NCI-H2171 (cell line): ENCODE measurements at places on chromosomes 12 and 14.

- DNase-seq, result no peak
Observed at GRCh38 chr14:64628940-64629408, 75.2 kb upstream of the PLEKHG3 start.

GRCh38 chr12:111404362-111405148, 1.2 kb upstream of the SH2B3 start:
- DNase-seq, result no peak

DNA sequence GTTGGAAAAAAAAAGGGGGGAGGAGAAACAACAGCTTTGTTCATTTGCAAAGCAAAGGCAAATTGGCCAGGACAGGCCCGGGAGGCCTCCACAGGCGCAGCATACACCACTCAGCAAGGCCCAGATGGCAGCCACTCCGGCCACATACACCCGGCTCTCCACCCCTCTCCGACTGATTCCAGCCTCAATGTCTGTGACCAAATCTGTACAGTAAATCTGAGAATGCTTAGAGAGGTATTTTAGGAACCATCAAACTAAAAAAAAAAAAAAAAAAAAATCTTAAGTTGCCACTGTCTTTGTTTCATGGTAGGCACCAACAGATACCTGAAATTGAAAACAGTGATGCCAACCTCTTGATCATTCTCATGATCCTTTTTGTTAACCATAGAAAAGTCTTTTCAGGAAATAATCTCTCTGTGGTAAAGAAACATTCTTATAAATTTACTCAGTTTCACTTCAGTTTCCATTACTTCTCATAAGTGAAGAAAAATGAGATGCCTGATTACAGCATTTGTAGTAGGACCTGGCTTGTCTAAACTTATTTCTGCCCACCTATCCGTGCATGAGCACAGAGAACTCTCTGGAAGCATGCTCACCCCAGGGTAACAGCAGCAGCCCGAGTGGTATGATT, 20.2 kb downstream of the VPS37B start:
- no peak for DNase-seq

GRCh38 chr12:121799842-121800693, 3.7 kb upstream of the SETD1B start:
- peak; percentile 53 for DNase-seq

DNA sequence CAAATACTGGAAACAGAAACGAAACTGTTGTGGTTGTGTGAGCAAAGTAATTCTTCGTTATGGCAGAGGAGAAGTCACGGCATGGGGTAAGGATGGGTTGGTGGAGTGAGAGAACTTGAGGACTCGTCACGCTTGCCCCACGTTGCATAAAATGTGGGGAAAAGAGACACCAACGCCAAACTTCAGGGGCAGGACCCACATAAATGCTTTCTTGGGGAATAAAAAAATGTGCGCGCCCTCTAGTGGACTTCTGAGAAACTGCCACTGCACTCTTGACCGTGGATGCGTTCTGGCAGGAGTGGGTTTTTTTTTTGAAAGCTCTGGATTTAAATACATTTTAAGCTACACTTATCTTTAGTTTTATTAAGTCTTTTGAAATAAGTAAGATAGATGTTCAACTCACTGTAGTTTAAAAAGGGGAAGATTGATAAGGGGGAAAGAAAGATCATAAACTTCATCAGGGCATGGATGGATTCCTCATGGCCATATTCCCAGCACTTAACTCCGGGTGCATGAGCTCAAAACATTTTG, 4.1 kb upstream of the IGF1 start:
- DNase-seq, result no peak

DNA sequence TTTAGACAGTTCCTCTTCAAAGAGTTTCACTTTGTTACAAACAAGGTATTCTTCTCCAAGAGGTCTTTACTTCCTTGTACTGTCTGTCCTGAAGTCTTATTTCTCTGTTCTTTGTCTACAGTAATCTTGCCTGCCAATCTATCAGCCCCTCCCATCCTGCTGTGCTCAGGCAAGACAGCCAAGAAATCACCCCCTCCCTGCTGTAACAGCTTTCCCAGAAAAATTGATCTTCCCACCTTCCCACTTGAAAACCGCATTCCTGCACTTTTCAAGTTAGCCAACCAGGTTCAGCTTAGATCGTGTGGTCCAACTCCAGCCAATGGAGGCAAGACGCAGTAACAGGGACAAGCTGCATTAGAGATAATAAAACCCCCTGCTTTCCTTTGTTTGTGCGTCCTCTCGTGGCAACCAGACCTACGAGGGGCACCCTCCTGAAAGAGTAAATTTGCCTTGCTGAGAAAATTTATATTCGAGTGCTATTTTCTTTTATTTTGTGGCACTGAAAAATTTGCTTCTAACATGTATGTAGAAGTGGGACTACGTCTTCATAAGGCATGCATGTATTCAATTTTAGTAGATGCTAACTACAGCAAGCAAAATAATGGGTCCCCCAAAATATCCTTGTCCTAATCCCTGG, 46.5 kb upstream of the ESR2 start:
- DNase-seq, result no peak

GRCh38 chr12:104167519-104168458, 29.8 kb upstream of the NFYB start:
- DNase-seq, result no peak

DNA sequence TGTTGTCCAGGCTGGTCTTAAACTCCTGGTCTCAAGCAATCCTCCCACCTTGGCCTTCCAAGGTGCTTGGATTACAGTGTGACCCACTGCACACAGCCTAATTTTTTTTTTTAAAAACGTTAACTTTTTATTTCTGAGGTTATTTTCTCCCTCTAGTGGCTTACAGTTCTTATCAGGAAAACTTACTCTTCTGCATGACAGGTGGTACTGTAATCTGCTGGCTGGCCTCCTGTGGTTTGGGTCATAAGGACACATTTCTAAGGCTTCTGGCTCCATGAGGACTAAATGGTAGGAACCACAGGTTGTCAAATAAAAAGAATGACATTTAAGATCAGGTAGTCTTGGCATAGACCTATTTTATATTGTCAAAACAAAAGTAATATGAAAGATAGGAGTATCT, 7.7 kb upstream of the NCKAP1L start:
- no peak for DNase-seq

GRCh38 chr12:6606331-6607131, 648 bp downstream of the CHD4 start:
- DNase-seq, result peak; percentile 78

DNA sequence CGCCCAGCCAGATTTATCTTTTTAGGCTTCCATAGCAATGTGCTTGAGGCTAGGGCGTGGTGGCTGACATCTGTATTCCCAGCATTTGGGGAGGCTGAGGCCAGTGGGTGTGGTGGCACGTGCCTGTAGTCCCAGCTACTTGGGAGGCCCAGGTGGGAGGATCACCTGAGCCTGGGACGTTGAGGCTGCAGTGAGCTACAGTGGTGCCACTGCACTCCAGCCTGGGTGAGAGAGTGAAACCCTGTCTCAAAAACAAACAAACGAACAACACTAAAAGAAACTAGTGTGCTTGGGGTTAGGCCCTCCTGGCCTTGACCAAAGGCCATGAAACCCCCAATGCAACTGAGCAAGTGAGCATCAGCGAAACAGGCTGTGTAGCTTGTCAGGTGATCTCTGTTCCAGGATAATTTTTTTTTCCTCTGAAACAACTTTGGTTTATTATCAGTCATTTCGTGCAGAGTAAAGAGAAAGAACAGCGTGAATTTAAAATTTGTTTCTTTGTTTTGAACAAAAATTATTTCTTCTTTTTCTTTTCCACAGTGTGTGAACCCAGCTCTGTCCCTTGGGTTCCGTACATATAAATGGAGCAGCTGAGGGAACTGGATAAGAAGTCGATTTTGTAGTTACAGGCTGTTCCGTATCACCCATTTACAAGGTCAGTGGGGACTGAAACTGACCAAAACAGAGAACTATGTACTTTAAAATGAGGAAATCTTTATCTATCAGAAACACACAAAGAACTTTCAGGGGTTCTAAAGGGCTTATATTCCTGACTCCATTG, 8.8 kb upstream of the TUBA1C start:
- DNase-seq, result no peak

GRCh38 chr12:8453021-8453513, 2.7 kb upstream of the CLEC6A start:
- no peak for DNase-seq

DNA sequence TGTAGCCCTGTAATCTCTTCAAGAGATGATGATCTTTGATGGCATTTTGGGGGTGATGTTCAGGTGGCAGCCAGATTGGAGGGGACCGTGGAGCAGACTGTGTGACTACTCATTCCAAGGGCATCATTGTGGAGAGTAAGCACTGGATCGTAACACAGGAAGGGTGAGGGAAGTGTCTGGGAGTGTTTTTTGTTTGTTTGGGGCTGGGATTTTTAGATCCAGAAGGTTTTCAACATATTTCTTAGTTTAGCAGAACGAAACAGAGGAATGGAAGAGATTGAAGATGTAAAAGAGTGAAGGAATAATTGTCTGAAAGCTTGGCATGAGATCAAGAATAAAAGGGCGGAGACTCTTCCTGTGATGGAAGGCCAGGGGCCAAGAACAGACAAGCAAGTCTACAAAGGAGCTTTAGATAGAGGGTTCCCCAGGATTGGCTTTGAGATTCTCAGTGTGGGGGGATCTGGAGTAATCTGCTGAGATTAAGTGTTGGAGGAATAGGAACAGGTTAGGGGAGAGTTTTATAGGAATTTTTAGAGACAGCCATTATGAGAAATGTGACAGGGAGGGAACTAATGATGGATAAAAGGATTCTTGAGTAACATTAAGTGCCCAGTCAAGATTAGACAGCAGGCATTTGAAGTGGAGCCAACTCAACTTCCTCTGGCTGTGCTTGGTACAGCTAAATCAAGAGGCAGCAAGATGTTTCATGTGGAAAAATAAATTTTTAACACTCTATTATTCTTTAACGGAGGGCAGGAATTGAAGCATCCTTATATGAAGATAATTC, 79.7 kb upstream of the REP15 start:
- DNase-seq, result no peak

- no peak for DNase-seq
Observed at GRCh38 chr12:75660107-75660530, 148.7 kb upstream of the KRR1 start.

GRCh38 chr12:29711381-29711780, 72.4 kb downstream of the TMTC1 start:
- DNase-seq, result no peak

GRCh38 chr14:106209755-106210154, 683.4 kb downstream of the TMEM121 start:
- DNase-seq, result no peak

DNA sequence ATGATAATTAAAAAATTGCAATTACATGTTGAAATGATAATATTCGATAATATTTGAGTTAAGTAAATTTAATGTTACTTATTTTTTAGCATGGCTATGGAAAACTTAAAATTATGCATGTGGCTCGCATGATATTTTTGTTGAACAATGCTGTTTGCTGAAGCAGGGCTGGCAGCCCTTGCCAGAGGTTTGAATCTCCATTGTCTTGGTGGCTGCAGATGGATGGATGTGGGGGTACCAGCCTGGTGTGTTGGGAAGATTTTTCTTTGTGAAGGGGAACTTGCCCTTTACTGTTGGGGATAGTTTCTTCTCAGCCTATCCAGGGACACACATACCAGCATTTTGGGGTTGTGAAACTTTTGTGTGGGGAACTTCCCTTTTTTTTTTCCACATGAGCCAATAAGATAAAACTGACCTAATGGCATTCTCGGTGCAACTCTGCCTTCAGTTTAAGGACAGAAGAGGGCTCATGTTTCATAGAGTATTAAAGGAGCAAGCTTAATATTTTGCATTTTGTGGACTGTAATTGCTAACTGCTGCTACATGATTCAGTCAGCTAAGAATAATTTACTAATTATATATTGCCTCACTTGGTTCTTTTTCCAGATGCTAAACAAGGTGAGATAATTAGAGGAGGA, 8.8 kb downstream of the RASSF3 start:
- no peak for DNase-seq

DNA sequence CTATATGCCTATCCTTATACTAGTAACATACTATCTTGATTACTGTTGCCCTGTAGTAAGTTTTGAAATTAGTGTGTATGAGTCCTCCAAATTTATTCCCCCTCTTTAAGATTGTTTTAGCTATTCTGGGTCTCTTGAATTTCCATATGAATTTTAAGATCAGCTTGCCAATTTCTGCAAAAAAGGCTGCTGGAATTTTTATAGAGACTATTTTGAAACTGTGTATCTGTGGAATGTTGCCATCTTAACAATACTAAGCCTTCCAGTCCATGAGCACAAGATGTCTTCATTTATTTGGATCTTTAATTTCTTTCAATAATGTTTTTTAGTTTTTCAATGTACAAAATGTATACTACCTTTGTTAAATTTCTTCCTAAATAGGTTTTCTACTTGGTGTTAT, 79.8 kb upstream of the ETV6 start:
- no peak for DNase-seq

GRCh38 chr14:56059054-56059453, 59.2 kb upstream of the PELI2 start:
- DNase-seq, result no peak

- DNase-seq, result no peak
Observed at GRCh38 chr12:50961708-50962107, 9.4 kb downstream of the HIGD1C start.

GRCh38 chr12:128519426-128519825, 252.5 kb downstream of the TMEM132C start:
- no peak for DNase-seq

- DNase-seq, result no peak
Observed at GRCh38 chr14:61561104-61561503, 134.2 kb upstream of the HIF1A start.

GRCh38 chr12:43556057-43556456, 4.1 kb upstream of the ADAMTS20 start:
- DNase-seq, result no peak
